NCI-H1105 treated with DMSO at 0.1 percent for 48 hours (cell line): ENCODE measurements at places on chromosomes 2 and 18.

GRCh38 chr2:237185553-237185925 is 99.8 kb downstream of the COPS8 start:
- DNase-seq = no peak

- DNase-seq = no peak
Observed at GRCh38 chr2:237968048-237968862, 1.4 kb downstream of the UBE2F start.

GRCh38 chr2:15313657-15314056 is 247.5 kb downstream of the NBAS start:
- DNase-seq = no peak

DNA sequence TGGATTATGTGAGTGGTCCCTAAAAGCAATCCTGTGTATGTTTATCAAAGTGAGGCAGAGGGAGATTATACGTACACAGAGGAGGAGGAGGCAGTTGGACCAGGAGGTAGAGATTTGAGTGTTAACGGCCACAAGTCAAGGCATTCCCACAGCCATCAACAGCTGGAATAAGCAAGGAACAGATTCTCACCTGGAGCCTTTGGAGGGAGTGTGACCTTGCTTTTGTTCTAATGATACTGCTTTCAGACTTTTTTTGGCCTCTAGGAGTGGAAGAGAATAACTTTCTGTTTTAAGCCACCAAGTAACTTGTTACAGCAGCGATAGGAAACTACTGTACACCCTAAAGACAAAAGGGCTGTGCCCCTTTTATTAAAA is 18.1 kb downstream of the LCLAT1 start:
- DNase-seq = no peak

- DNase-seq = no peak
Observed at GRCh38 chr18:10353791-10354190, 100.6 kb upstream of the APCDD1 start.

DNA sequence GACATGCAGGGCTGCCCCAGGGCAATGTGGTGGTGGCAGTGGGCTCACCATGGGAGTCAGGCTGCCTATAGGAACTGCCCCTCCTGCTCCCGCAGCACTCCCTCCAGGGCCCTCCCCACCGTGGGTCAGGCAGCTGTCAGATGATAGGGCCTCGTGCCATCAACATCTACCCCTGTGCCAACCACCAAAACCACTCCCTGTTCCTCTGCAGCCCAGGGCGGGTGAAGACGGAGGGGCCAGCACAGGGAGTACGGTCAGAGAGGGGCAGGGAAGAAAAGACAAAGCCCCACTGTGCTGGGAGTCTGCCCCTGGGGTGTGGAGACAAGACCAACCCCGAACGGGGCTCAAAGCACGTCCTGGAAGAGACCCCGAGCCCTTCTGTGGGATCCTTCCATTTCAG is 97.4 kb downstream of the TNS1 start:
- no peak for DNase-seq

GRCh38 chr2:240502059-240502429 is 55.7 kb downstream of the ANKMY1 start:
- no peak for DNase-seq
